ENCODE measurements at places on chromosomes 7 and 10. TPM values are rescaled to one million over a fixed set of nuclear protein-coding genes. Genes with fewer than 3 reads are reported as not detected.

PRXL2A gene
- 47.1 TPM for total RNA-seq

FBXO24 gene
- total RNA-seq = 0.85 TPM

SLC13A1 gene
- total RNA-seq = not detected

SLC18A2 gene
- total RNA-seq = 3.0 TPM

LIPM gene
- total RNA-seq = not detected

CHCHD1 gene
- 45.9 TPM for total RNA-seq

SAP25 gene
- 5.1 TPM for total RNA-seq

SEMA3E gene
- total RNA-seq = 0.61 TPM
